ENCODE measurements at places on chromosomes 11 and 22.

- no peak for DNase-seq
These were observed 45.9 kb upstream of the CARS1 start for GRCh38 chr11:3103076-3103475.

DNA sequence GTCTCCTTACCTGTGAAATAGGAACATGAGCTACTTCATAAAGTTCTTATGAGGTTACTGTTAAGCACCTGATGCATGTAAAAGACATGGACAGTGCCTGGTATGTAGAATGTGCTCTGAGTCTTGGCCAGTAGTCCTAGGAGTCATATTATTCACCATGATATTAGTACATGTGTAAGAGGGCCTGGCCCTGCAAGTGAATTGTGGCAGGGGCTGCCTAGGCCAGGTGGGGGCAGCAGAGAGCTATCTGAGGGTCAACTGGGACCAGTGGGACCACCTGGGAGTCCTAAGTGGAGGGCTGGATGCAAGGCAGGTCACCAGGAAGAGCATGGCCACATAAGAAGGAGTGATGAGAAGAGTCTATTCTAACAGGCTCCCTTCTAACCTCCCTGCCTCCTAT is 529.5 kb downstream of the SOX6 start:
- no peak for DNase-seq

- no peak for DNase-seq
These were observed 13.6 kb downstream of the RIBC2 start for GRCh38 chr22:45427114-45427513.

GRCh38 chr11:65869643-65870306 is 2.8 kb downstream of the EFEMP2 start:
- no peak for DNase-seq

GRCh38 chr11:118889797-118890196 is 6.1 kb downstream of the CXCR5 start:
- DNase-seq, result no peak

- no peak for DNase-seq
These were observed 42.8 kb downstream of the PACS1 start for GRCh38 chr11:66112601-66113499.

GRCh38 chr22:36586852-36587251 is 57.9 kb upstream of the EIF3D start:
- no peak for DNase-seq

- DNase-seq, result no peak
These were observed 42.6 kb downstream of the MRPL48 start for GRCh38 chr11:73830261-73830660.

DNA sequence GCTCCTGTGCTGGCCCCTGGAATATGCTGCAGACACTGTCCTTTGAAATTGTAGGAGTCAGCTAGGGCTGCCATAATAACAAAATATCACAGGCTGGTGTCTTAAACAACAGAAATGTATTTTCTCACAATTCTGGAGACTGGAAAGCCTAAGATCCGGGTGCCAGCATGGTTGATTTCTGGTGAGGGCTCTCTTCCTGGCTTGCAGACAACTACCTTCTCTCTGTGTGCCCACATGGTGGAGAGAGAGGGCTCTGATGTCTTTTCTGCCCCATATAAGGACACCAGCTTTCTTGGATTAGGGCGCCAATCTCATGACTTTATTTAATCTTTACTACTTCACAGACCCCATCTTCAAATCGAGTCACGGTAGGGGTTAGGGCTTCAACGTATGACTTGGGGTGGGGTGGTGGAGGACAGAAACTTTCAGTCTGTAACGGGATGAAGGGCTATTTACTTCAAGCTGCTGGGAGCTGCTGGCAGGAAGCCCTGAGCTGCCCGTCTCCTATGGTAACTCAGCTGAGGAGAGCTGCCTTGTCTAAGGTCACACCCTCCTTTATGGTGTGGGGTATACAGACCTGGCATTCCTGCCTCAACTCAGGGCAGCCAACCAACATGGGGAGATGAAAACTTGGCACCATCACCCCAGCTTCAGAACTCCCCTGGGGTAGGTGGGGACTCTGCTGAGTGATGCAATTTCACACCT is 142.9 kb upstream of the ZBED5 start:
- DNase-seq, result no peak

GRCh38 chr22:26709617-26710390 is 52.4 kb downstream of the MIAT start:
- DNase-seq, result no peak

DNA sequence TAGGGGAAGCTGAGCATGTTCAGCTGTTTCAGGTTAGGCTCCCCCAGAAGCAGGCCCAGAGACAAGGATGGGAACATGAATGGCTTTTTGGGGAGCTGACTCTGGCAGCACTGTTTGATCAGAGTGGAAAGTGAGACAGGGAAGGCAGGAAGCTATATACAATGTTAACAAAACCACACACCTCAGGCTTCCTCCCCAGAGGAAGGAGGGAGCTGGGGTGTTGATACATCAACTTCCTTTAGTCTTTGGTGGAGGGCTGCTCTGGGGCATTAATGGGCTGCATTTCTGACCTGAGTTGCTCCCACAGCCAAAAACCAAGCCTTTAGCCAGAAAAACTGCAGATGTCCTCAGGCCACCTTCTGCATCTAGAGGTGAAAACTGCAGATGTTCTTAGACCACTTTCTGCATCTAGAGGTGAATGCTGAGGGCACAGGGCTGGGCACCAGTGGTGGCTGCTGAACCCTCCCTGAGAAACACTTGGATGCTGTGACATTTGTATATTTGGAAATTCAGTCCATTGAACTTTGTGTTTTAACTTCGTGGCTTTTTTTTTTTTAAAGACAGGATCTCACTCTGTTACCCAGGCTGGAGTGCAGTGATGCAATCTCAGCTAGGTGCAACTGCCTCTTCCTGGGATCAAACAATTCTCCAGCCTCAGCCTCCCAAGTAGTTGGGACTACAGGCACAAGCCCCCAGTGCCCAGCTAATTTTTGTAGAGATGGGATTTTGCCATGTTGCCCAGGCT is 49.9 kb downstream of the KIAA1671 start:
- DNase-seq, result no peak

DNA sequence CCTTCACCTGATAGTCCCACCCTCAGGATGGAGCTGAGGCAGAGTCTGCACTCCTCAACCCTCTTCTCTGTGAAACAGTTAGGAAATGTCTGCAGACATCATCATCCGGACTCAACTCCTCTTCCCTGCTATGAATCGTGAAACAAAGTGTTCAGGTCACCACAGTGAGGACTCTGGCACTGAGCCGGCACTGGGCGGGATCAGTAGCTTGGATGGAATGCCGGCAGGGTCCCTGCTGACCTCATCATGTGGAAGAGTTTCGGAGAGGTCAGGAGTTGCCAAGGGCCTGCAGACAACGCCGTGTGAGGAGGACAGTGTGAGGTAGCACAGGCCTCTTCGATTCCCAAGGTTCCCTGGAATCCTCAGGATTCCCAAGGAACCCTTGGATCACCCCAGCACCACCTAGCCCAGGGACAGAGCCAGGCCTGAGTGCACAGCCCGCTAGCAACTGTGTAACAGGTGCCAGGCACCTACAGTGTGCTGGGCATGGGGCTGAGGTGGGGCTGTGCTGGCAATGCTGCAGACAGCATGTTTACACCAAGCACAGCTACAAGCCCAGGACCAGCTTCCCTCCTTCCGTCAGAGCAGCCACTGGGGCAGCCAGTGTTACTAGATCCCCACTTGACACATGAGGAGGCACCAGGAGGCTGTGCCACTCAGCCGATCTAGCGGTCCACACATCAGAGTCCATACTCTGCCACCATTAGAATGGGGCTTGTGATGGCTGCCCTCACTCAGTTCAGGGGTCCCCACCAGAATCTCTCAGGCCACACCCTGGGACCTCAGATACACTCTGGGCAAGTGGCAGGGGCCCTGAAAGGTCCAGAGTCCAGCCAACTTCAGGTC is 693 bp upstream of the LINC01488 start:
- DNase-seq, result no peak

DNA sequence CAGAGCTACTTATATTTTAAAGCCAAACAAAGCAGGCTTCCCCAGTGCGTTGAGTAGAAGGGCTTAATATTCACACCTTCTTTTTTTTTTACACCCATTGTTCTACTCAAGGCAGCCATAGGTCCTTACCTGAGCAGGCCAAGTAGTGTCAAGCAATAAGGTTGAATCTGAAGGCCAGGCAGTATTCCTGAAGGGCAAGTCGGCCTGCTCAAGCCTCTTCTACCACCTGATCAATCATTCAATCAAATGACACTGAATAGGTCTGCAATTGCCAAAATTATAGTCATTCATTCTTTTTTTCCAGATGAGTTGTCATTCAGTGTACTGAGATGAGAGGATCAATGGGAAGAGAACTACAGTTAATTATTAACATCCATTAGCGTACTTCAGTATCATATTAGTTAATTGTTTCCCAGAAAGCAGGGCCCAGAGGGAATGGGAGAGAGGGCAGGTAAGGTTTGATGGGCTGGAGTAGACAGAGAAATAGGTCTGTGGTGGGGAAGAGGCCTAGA is 11.9 kb upstream of the PPP2R1B start:
- no peak for DNase-seq

DNA sequence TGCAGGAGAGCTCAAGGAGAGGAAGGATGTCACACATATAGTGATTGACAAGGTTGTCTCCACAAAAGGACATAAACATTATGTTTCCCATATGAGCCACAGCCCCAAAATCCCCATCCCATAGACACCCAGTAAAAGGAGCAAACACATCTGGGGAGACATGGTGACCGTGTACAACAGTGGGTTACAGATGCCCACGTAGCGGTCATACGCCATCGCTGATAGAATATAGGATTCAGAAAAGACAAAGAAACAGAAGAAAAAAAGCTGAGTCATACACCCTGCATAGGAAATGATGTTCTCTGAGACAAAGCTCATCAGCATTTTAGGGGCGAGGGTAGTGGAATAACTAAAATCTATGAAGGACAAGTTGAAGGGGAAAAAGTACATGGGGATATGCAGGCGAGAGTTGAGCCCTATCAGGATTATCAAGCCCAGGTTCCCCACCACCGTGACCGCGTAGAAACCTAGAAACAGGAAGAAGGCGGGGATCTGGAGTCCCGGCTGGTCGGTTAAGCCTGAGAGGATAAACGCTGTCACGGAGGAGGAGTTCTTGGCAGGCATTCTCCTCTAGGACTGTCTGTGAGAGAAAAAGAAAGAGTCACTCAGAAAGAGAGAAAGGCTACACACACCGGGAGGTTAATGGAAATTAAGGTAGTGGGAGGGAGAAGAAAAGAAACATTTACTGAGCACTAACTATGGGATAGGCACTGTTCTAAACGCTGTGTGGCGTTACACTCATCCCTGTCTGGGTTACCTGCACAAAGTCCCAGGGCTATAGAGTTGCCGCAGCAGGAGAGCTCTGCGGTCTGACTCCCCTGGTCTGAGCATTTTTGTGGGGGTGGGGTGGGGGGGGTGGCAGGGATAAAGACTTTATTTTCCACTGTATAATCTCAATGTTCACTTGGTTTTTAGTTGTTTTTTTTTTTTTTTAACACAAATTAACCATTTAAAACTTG is 36.1 kb upstream of the OR8B8 start:
- DNase-seq, result no peak

- DNase-seq, result no peak
These were observed 70.5 kb downstream of the AMBRA1 start for GRCh38 chr11:46523290-46523689.

DNA sequence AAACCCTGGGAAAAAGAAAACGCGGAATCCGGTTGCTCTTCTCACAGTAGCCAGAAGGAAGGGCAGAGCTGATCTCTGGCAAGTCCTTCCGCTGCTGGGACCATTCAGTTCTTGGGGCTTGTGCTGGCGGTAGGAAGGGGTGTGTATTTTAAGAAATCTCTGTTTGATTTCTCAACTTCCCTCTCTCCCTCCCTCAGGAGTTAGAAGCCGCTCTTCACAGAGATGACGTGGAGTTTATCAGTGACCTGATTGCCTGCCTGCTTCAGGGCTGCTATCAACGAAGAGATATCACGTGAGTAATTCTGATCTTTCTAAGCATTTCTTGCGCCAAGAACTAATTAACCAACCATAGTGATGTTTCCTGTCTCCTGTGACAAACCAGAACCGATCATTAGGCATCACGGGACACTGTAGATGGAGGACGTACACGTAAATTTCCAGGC is 85.9 kb upstream of the SLC25A18 start:
- DNase-seq, result no peak
